ENCODE measurements at places on chromosomes 2 and 18.

DNA sequence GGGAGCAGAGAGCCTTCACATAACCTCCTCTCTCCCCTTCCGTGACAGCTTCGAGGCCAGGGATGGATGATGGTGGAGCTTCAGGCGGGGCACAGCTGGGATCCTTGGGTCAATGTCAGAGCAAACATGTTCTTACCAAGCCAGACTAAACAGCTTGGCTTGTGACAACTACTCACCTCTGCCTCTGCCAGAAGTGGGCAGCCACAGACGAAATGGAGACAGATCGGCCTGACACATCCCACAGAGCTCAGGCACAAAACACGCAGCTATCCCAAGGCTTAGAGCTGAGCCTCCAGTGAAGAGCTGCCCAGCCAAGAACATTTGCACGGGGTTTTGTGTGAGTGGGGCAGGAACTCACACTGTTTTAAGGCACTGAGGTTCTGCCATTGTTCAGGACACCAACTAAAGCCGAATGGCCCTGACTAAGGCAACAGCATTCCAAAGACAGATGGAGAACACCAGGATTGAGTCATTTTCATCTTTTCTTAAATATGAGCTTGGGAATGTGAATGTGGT lies 12.8 kb downstream of the PXDN start:
- peak; percentile 51 for DNase-seq

GRCh38 chr2:10495988-10496313 lies 47.8 kb upstream of the ODC1 start:
- no peak for DNase-seq

GRCh38 chr2:10329880-10330699 lies 27.4 kb downstream of the HPCAL1 start:
- DNase-seq: no peak

DNA sequence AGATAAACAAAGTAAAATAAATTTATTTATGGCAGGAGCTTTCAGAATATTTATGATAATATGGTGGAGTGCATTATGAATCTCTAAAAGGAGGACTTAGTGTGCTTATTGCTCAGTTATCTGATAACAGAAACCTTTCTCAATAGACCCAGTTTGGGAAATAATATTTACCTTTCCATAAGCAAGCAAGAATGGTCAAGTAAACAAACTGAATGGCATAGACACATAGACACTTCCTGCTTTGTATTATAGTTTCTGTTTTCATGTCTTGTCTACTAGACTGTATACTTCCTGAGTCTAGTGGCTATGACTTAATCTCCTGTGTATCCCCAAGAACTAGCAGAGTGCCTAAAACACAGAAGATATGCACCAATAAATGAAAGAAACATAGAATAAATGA lies 87.8 kb downstream of the UPP2 start:
- DNase-seq: no peak

- no peak for DNase-seq
Measured at GRCh38 chr2:207871506-207871905, 101.8 kb upstream of the FZD5 start.

DNA sequence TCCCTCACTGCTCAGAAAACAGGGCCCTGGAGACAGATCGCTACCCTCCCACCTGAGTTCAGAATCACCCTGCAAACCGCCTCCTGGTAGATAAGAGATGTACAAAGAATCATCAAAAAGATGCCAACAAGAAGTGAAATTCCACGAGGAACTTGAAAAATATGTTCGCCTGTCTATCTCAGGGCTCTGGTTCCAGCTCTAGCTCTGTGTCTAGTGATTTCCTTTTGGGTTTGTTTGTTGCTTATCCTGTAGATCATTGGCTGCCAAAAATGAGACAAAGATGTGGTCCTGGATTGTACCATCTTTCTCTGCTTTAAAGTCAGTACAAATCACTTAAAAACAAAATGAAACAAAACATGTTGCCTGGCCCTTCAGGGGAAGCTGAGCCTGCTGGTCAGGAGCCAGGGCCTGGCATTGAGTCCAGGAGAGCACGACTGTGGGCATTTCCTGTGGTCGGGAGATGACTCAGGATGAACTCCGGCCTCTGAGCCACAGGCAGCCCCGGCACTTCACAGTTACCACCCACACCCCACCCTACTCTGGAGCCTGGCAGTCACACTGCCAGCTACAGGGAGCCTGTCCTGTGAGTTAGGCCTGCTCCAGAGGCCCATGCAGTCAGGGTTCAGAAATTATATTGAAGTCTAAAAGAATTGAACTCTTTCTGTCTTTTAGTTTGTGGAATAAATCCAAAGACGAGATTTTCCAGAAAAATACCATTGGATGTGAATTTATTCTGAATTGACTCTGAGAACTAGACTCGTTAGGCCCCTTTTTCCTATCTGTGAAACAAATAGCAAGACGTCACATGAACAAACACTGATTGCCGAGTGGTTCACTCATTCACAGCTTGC lies 8.0 kb upstream of the ITGB6 start:
- no peak for DNase-seq

DNA sequence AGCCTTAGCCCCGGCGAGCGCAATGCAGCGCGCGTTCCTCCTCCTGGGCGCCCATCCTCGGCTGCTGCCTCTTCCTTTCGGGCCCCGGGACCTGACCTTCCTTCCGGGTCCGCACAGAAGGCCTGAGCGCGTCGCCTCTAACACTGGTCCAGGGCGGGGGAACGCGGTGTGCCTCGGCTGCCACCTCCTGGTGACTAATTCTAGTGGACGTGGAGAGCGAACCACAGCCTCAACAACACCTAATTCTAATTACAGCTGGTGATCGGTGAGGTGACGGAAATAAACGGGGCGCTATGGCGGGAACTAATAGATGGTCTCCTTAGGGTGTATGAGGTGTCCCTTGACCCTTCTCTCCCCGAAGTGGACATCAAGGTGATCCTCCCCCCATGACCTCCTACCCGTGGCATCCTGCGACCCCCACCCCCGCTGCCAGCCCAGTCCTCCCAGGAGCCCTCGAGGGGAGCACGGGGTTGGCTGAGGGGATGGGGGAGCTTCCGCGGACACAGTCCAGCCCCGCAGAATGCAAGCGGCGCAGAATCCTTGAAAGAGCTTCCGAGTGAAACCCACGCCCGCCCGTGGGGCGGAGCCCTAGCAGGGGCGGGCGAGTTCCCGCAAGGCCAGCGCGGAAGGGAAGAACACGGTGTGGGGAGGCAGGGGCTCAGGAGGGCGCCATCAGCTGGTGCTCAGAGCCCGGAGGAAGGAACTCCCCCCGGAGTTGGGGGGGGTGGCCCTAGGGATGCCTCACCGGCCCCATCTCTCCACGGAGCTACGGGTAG lies 12.8 kb upstream of the HMSD start:
- DNase-seq: peak; percentile 89

- peak; percentile 41 for DNase-seq
Measured at GRCh38 chr2:173963323-173963816, 1.8 kb downstream of the SP3 start.
